Astrocyte of the cerebellum (primary cell): ENCODE measurements at places on chromosomes 12 and 14.
A peak's percentile ranks its signal among the peaks of the same experiment; 100 is the strongest.

GRCh38 chr14:63878052-63878451 lies 25.2 kb downstream of the SYNE2 start:
- DNase-seq = no peak

GRCh38 chr12:639566-639965 lies 23.7 kb downstream of the NINJ2 start:
- DNase-seq = no peak

GRCh38 chr12:10719482-10719881 lies 3.6 kb downstream of the YBX3 start:
- DNase-seq = no peak

GRCh38 chr12:51124504-51124903 lies 41.1 kb upstream of the CSRNP2 start:
- no peak for DNase-seq

- DNase-seq = no peak
Measured at GRCh38 chr12:96769400-96769799, 137.7 kb upstream of the NEDD1 start.

GRCh38 chr14:99393059-99393655 lies 87.5 kb downstream of the SETD3 start:
- DNase-seq = no peak

DNA sequence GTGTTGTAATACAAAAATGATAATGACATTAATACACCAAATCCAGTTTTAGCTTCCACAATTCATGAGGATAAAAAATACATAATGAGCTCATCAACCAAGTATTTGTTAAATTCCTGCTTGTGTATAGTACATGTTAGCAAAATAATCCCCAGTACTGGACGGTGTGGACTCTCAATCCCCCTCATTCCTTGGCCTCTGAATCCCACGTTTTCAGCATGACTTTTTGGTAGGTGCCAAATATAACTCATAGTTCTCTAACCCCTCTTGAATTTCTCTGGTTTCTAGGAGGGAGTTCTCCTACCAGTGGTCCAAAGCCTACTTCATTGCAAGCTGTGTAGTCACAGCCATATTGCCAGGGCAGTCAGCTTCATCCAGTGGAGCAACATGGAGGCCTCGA lies 41.4 kb upstream of the EPS8 start:
- peak; percentile 31 for DNase-seq

DNA sequence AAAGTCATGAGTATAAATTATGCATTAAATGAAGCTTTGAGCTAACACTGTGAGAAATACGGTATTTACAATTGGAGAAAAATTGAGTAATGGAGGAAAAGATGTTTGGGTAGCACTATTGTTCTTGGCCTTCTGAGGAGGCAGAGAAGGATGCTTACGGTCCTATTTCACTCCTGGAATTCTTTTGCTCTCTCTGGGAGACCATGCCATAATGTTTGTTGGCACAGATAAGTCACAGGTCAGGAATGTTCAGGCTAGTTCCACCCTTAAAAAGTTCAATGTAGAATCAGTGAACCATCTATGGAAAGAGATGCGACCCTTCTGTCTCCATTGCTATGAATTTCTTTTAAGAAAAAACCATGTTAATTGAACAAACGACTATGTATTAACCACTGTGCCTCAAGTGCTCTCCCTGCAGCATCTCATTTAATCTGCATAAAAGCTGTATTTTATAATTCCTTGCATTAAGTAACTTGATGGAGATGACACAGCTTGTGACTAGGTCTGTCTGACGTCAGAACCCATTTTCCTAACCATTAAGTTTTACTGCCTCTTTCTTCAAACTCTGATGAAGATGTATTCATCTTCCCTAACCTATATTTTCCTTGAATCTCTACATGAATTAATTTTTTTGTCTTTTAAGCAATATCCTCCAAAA lies 9.5 kb downstream of the BATF start:
- no peak for DNase-seq

GRCh38 chr14:96067985-96068930 lies 29.1 kb downstream of the C14orf132 start:
- DNase-seq = no peak

GRCh38 chr12:132307976-132308852 lies 21.2 kb downstream of the GALNT9 start:
- DNase-seq = no peak
